Heart left ventricle (tissue), 16 donors: ENCODE measurements at places on chromosomes 4 and X.

GRCh38 chr4:38964942-38965775, 67.0 kb downstream of the TMEM156 start:
- no peak for DNase-seq

DNA sequence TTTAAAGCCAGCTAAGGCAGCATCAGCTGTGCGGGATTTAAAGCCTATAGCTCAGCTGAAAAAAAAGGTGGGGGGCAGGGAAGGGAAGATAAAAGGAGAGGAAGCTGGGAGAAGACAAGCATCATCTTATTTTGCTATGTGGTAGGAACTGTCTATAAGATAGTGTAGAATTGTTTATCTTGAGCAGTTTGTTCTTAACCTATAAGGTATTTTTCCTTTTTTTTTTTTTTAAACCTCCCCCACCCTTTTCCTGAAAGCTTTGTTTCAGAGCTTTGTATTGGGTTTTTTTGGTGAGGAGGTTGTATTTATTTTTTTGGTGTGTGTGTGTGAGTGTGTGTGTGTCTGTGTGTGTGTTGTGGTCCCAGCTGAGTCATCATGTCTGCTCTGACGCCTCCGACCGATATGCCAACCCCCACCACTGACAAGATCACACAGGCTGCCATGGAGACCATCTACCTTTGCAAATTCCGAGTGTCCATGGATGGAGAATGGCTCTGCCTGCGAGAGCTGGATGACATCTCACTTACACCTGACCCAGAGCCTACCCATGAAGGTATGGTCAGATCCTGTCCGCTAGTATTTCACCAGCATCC, 531 bp downstream of the RUFY3 start:
- no peak for DNase-seq

GRCh38 chrX:136733613-136734012, 47.1 kb downstream of the ARHGEF6 start:
- no peak for DNase-seq

GRCh38 chrX:150167482-150168324, 195.4 kb upstream of the MAMLD1 start:
- no peak for DNase-seq

DNA sequence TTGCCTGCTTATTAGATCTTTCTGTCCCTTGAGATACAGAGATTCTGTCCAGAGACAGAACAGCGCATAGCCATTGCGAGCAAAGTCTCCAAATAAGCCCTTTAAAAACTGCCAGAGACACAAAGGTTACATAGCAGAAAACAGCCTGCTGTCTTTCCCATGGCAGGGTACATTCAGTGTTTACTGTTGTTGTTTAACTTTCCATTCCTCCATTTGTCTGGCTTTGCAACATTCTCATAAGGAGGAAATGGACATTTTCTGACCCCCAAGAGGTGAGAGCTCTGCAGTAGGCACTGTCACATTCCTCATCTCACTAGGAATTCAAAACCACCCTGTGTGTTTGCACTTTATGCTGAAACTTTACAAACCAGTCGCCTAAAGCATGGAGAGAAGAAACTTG, 48.3 kb downstream of the PDE5A start:
- DNase-seq: no peak

GRCh38 chr4:93831716-93832496, 3.4 kb downstream of the ATOH1 start:
- DNase-seq: no peak

DNA sequence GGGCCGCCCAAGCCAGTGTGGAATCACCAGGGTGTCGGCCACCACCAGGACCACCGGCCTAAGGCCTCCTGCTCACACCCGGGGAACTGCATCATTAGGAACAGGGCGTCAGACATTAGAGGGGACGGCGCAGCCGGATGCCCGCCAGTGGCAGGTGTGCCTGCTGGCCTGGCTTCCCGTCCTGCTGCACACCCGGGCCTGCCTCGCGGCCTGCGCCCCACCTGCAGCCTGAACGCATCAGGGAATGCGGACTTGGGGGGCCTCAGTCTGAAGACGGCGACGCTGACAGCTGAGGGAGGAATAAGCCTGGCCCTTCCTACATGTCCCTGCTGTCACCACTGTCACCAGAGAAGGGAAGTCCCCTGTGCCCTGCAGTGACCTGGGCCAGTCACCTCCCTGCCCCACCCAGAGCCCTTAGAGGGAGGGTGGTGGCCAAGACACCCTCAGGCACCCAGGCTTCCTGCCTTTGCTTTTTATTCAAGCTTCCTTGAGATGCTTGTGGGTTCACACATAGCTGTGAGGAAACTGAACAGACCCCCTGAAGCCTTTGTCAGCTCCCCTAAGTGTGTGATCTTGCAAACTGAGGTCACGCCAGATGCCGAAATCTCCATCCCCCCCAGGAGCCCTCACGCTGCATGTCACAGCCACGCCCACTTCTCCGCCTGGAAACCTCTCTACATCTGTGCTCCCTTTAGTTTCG, 3.2 kb downstream of the DGKQ start:
- peak; percentile 13 for DNase-seq

GRCh38 chrX:259692-260355, 21.4 kb upstream of the PLCXD1 start:
- DNase-seq: no peak

DNA sequence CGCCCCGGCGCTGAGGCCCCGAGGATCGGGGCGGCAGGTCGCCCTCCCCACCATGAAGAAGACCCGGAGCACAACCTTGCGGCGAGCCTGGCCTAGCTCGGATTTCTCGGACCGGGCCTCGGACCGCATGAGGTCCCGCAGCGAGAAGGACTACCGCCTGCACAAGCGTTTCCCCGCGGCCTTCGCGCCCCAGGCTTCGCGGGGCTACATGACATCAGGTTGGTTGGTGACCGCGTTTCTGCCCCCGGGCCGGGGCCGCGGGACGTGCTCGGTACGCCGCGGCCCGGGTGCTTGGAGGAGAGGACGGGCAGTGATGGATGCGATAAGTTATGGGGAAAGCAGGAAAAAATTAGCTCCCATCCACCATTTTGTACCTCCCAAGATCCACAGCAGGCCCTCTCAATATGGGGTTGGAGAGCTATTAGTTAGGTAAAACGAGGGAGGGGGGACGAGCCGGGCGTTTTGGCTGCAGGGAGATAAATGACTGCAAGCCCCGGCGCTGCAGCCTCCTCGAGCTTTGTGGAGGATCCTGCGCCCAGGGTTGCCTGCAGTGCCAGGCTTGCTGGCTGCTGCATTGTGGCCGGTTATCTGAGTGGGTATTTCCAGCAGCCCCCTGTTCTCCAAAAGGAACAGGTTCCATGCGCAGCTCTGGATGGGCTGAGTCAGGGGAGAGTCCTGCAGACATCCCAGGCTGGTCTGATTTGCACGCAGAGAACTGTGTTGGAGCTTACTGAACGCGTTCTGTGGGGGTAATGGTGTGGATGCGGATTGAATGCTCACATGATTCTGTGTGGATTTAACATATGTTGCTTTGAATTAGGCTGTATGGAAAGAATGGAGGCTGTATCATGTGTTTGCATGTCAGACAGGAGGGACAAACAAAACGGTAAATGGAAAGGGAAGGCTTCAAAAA, 1.9 kb downstream of the STOX2 start:
- no peak for DNase-seq

DNA sequence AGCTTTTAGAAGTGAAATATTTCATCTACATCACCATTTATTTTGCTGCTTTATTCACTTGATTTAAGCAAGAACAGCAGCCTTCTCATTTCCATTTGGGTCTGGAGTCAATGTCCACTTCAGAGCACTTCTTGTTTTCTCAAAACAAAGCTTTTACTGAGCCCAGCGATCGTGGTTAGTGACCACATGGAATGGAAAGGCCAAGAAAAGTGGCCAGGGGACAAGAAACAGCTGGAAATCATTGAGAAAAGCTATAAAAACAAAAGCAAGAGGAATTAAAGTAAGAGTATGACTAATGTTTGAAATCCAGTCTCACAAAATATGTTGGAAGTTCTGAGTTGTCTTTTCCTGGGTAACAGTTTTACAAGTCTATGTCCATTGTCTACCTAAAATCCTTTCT, 328.4 kb upstream of the INTU start:
- peak; percentile 10 for DNase-seq

GRCh38 chr4:27779827-27780226, 919.2 kb downstream of the STIM2 start:
- DNase-seq: no peak

- no peak for DNase-seq
Measured at GRCh38 chr4:125440814-125441213, 126.1 kb downstream of the FAT4 start.

DNA sequence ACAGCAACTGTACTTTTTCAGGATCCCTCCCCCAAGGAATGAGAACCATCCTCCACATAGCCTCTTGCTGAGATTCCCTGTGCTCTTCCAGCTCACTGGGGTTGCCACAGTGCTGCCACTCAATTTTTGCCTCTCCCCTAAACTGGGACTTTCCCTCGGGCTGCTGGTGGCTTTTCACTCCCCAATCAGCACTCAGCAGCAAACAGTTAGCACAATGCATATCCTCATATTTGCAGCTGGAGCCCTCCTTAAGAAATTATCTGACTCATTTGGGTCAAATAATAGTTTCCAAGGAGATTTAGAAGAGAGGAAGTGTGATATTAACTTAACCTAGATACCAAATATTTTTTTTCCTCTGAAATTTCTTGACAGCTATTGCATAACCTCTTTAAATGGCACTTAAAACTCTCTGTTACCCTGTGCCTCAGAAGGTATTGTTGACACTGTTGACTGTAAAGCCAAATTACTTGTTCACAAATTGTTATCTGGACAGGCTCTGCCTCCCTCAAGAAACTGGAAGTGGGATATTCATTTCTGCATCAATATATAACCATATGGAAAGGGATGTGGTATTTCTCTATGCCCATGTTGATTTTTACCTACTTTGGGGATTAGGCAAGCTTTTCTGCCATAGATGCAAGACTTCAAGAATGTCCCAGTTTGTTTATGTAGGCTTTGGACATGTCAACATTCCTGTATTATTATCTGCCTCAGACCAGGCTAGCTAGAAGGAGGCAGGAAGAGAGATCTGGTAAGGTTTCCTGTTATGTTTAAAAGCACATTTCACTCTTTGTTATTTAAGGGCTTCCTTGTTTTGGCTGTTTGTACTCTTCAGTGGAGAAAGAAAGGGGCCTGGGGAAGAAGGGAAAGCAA, 58.0 kb downstream of the SEPTIN11 start:
- peak; percentile 37 for DNase-seq

DNA sequence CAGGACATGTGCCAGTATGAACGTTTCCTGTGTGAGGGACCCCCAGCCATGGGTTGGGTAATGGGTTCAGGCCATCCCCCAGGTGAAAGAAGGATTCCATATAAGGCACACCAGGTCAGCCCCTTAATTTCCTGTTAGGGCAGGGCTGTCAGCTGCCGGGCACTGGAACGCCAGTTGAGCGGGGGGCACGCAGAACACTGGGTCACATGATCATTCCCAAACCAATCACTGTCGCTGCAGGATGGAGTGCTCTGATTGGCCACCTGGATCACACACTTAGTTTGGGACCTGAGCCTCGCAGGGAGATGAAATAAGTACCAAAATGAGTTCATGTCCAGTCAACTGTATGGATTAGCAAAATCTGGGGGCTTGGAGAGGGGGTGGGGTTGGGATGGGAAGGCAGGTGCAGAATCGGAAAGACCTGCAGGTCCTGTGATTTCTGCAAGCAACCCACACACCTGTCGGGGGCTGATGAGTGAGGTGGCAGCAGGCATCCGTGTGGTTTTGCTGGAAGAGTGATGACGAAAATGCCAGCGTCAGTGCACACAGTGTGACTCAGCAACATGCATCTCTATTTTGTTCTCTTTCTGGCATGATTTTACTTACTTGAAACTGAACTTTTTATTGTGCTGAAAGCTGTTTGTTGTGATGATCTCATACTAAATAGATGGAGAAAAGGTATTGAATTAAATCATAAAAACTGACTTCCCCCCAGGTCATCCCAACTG, 32.2 kb downstream of the RNF212 start:
- DNase-seq: no peak

DNA sequence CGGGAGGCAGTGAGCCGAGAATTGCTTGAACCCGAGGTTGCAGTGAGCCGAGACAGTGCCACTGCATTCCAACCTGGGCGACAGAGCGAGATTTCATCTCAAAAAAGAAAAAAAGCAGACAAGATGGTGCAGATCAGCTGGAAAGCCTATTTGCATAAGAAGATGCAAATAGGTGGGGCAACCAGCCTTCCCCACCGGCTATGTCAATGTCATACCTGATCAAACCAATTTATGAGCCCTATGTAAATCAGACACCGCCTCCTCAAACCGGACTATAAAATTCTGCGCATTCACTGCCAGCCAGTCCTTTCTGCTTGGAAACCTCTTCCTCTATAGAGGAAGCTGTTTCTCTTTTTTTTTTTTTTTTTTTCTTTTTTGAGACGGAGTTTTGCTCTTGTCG, 64.5 kb upstream of the CHRNA9 start:
- no peak for DNase-seq

DNA sequence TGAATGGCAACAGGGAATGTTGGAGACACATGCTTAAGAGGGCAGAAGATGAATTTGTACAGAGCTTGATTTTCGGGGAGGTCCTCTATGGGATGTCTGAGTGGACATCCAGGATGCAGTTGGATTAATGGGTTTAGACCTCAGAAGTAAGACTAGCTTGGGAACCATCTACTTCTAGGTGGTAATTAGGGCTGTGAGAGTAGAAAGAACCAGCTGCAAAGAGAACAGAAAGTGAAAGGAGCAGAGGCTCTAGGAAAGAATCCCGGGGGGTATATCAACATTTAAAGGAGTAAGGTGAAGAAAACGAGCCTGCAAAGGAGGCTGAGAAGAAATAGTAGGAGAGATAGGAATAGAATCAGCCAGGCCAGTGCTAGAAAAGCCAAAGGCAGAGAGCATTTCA, 29.0 kb upstream of the NKRF start:
- no peak for DNase-seq

- no peak for DNase-seq
Measured at GRCh38 chr4:183431614-183432013, 12.8 kb upstream of the CDKN2AIP start.

DNA sequence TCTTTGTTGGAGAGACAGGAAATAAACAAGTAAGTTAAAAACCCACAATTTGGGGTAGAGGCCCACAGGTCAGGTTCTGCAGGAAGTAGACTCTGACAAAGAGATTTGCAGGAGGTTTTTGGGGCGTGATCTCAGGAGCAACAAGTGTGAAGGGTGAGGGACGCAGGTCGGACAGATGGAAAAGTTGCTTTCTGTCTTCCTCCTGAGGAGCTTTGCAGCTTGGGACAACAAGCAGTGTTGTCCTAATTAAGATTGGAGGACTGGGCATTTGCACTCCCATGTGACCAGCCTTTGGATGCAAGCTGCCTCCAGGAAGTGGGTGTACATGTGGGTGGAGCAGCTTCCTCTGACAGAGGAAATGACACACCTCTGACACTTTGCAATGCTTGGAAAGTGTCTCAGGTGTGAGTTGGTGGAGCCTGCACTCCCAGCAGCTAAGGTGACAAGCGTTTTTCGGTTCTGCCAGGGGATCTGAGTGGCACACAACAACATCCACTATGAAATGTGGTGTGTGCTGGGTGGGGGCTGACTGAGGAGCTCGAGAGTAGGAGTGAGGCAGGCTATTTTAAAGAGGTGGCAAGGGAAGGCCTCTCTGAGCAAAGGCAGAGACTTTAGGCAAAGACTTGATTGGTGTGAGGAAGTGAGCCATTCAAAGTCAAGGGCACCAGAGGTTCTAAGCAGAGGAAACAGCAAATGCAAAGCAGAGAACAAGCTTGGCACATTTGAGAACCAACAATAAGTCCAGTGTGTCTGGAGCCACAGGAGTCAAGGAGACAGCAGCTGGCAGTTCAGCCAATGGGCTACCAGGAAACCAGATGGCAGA, 339.8 kb upstream of the GATB start:
- DNase-seq: no peak
